Central memory CD4-positive, alpha-beta T cell (primary cell): ENCODE measurements at places on chromosomes 3 and 15.

DNA sequence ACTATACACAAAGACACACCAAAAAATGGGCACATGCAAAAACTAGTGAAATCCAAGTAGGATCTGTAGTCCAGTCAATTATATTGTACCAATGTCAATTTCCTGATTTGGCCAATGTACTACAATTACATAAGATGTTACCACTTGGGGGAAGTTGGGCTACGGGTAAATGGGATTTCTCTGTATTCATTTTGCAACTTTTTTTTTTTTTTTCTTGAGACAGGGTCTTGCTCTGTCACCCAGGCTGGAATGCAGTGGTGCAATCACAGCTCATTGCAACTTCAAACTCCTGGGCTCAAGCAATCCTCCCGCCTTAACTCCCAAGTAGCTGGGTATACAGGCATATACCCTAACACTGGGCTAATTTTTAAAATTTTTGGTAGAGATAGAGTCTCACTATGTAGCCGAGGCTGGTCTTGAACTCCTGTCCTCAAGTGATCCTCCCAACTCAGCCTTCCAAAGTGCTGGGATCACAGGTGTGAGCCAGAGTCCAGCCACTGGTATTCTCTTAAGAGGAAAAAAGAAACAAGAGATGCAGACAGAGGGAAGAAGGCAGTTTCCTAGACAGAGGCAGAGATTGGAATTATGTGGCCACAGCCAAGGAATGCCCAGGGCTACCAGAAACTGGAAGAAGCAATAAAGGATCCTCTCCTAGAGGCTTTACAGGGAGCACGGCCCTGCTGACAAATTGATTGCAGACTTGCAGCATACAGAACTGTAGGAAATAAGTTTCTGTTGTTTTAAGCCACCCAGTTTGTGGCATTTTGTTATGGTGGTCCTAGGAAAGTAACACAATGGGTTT, 33.3 kb downstream of the TFDP2 start:
- no peak for DNase-seq

DNA sequence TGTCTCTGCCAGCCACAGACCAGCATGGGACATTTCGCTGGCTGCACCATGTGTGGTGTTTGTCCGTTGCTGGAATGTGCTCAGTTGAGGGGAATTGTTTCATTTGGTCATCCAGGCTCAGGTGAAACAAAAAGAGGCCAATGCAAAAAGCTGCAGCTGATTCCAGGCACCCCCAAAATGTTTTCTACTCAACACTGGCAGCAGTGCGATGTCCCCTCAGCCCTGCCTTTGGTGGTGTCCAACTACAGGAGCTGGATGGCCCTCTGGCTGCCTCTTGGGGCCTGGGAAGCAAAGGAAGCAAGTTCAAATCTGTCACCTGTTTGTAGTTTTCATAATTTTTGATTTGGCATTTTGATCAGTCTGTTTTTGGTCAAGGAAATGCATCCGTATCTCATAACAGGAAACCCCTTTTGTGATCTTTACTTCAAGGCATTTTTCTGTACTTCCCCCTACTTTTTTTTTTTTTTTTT, 141.8 kb downstream of the EEFSEC start:
- peak; percentile 55 for DNase-seq

DNA sequence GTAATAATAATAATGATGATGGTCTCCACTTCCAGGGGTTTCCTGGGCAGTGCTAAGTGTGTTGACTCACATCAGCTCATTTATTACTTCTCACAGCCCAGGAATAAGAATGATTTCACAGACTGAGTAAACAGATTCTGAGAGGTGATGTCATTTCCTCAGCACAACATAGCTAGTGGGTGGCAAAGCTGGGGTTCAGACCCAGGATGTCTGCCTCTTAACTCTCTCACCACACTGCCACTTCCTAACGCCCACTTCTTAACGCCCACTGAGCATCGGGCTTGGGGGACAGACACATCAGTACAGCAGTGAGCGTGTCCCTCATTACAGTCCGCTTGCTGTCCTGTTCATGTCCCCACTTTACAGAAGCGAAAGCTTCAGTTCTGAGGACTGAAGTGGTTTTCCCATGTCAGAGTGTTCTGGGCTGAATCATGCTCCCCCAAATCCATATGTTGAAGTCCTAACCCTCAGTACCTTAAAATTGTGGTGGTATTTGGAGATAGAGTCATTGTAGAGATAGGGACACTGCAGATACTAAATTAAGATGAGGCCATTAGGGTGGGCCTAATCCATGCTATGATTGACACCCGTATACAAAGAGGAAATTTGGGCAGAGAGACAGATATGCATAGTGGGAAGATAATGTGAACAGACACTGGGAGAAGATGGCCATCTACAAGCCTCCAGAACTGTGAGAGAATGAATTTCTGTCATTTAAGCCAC, 68.0 kb downstream of the ATP2B2 start:
- DNase-seq = peak; percentile 45

GRCh38 chr3:39186692-39187151, 5.7 kb downstream of the XIRP1 start:
- DNase-seq = no peak

GRCh38 chr3:188911026-188911850, 260.5 kb upstream of the TPRG1 start:
- no peak for DNase-seq

GRCh38 chr15:82890338-82890994, 62.1 kb downstream of the HOMER2 start:
- no peak for DNase-seq

DNA sequence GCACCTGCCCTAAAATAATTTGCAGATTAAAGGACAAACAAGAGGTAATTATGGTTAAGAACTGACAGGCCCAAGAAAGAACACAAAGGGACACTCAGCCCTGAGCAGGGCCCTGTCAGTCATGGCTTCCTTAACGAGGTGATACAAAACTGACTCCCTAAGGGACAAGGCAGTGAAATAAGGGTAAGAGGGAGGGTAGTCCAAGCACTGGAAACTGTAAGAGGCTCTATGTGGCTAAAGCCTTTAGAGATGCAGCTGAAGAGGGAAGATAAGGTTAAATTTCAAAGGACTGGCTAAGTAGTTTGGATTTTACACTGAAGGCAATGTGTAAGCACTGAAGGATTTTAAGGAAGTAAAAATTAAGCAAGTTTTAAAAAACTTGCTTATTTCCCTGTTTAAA, 3.9 kb downstream of the ATR start:
- no peak for DNase-seq

- DNase-seq = peak; percentile 50
Measured at GRCh38 chr15:98779463-98780071, 131.2 kb downstream of the IGF1R start.

DNA sequence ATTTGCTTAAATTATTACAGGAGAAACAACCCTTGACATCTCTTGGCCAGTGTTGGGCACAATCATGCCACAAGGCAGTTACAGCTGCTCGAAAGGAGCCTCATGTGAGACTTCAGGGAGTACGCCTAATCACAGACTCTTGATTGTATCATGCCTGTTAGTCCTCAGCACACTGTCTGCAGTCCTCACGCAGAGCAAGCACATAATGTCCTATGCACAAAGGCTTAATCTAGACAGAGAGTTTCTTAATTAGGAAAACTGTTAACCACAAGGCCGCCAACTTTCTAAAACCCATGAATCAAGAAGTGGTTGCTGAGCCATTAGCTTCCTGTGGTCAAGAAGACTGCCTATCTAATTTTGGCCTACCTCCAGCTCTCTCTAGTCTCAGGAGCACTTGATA, 172.0 kb downstream of the UNC13C start:
- no peak for DNase-seq

DNA sequence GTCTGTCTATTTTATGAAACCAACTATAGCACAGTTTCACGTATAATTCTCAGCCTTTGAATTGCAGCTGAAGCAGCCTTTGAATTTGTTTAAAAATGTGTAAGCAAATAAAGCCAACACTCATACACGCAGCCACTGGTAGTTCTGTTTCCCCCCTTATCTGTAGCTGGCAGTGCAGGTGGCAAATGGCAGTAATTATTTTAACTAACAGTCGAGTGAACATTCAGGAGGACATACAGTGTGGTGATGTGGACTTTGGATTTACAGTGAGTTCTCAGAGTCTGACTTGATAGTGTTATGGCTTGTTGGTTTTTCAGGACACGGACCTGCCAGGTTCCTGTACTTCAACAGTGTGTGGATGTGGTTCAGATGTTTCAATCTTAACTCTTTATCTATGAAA, 64.0 kb upstream of the SKOR1 start:
- no peak for DNase-seq
